ENCODE measurements at places on chromosomes 1 and 21. TPM values are rescaled to one million over a fixed set of nuclear protein-coding genes. Genes with fewer than 3 reads are reported as not detected.

KRTAP19-1 gene
- not detected for total RNA-seq

F13B gene
- total RNA-seq: not detected

CFAP141 gene
- not detected for total RNA-seq

CRABP2 gene
- total RNA-seq: 0.38 TPM

PPFIA4 gene
- total RNA-seq: 0.09 TPM

MCOLN3 gene
- total RNA-seq: 8.0 TPM

WNT4 gene
- 1.4 TPM for total RNA-seq

KLHDC7A gene
- total RNA-seq: 3.7 TPM

OR2L5 gene
- not detected for total RNA-seq

IFNLR1 gene
- 3.0 TPM for total RNA-seq

PIK3R3 gene
- total RNA-seq: 4.1 TPM

AMY2A gene
- 9,792 TPM for total RNA-seq

MTARC2 gene
- 18.6 TPM for total RNA-seq

SYCP1 gene
- total RNA-seq: not detected

MOB3C gene
- 15.6 TPM for total RNA-seq

CAPZA1 gene
- 29.8 TPM for total RNA-seq

ETV3L gene
- total RNA-seq: not detected

PROX1 gene
- 66.4 TPM for total RNA-seq

FCRL5 gene
- not detected for total RNA-seq

FOXD3 gene
- total RNA-seq: 0.09 TPM

DTL gene
- total RNA-seq: 0.16 TPM

PRCC gene
- 18.5 TPM for total RNA-seq
